WTC11 (cell line): ENCODE measurements at places on chromosomes 4 and X.

DNA sequence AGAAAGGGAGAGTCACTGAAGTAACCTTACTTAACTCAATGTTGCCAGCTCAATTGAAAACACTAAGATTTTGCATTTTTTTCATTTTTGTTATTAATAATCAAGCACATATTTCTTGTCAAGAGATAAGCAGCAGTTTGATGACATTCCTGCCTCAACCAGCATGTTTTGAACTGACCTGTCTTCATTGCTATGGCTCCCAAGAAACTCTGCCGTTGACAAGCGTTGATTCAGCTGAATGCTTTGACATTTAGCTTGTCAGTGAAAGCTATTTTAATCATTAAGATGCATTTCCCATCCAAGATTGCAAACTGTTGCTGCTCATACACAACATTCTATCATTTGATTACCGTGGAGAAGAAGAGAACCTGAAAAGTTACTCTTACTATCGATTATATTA is 5.9 kb downstream of the NAA11 start:
- no peak for DNase-seq

GRCh38 chr4:10075953-10076391 is 40.6 kb downstream of the WDR1 start:
- DNase-seq = peak; percentile 6

GRCh38 chrX:39679497-39680157 is 418.1 kb downstream of the BCOR start:
- DNase-seq = no peak

GRCh38 chr4:174561560-174561959 is 39.3 kb upstream of the HPGD start:
- no peak for DNase-seq

- no peak for DNase-seq
These were observed 366.7 kb upstream of the RPS6KA3 start for GRCh38 chrX:20633451-20633850.

DNA sequence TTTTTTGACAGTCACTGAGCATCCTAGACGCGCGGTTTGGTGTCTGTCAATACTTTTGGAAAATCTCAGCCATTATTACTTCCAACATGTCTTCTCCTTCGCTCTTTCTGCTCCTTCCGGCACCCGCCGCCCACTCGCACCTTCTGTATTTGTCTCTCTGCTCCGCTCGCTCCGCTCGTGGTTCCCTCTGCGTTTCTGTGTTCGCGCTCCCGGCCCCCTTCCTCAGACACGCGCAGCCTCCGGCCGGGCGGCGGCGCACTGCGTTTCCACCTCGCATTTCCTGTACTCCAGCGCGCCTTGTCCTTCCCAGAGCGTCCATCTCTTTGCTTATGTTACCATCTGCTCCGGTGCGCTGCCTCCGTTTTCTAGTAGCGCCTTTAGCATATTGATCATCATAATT is 21.1 kb downstream of the PDE6B start:
- DNase-seq = no peak
